ENCODE measurements at places on chromosomes 3 and 15.
A peak's percentile ranks its signal among the peaks of the same experiment; 100 is the strongest.

DNA sequence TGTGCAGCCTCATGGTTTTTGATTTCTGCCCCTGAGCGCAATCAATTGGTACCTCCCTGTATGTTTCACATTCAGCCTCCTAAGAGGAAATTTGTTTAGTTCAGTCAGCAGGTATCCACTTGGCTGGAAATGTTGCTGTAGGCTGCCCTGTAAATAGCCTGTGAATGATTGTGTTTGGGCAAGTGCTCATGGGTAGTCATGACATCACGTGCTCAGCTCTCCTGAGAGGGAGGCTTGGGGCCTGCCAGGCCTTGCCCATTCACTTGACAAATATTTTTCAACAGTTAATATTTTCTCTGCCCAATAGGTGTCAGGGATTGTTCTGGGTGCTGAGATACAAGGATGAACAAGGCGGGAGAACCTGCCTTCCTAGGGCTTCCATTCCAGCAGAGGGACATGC is 13.3 kb downstream of the HRH1 start:
- DNase-seq, result no peak

DNA sequence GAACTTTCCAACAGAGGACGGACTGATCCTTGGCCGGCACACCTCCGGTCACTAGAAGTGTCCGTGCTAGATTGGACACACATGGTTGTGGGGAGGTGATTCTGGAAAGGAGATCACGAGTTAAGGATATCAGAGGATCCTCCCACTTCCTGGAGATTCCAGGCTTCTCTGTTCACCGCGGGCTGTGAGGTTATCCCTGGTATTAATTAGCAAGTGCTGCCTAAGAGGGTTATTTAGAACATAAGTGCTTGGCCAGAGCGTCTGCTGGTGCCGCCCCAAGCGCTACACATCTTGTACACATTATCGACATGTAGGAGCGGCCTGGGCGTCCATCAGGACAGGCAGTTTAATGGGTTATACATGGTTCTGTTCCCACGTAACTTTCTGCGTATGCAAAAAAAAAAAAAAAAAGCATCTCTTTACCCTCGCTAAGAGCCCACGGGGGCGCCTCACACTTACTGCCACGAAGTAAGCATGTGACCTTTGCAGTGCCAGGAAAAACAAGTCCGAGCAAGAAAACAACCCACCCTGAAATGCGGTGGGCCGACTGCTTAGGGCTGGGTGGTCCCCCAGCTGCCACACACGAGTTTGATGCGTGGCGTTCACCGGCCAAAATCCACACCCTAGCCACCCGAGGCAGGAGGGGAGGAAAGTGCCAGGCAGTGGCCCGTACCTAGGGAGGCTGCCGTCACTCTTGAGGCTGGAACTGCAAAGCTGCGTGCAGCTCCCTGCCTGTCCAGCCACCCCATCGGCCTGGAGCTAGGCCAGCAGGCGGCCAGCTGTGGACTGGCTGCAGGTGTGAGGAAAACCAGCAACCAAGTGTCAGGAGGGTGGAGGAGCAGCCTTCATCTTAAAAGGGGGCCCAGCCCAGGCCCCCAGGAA is 78.0 kb downstream of the CPN2 start:
- DNase-seq, result peak; percentile 91

- no peak for DNase-seq
These were observed 385.3 kb downstream of the PDCD6IP start for GRCh38 chr3:34183611-34184340.

DNA sequence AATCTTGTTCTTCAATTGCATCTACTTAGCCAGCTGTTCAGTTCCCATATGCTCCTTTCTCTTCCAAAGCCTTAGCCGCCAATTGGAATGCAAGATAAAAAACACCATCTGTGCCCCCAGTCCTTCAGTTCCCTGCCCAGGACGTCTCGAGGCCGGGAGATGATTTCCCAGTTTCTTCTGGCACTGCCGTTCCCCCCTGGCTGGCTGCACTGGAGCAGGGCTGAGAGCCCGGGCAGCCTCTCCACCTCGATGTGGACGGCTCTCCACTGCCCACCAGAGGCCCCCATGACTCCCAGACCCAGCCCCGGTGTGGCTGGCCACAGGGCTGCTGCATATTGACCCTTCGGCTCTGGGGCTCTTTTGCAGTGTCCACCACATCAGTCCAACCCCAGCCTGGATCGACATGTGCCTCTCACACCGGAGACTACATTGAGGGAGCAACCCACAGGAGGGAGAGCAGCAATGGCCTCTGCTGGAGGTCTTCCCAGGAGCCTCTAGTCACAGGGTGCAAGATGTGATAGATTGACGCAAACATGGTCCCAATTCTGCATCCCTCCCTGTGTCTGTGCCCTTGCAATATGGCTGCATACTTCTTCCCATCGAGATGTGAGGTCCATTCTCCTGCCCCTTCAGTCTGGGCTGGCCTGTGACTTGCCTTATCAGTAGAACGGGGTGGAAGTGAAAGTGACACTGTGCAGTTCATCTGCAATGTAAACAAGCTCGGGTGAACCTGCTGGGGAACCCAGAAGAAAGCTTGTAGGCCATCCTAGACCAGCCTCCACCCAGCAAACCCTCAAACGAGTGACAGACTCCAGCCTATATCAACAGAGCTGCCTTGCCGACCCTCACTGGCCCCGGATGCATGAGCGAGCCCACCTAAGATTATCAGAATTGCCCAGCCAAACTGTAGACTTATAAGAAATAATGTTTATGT is 52.3 kb upstream of the PRR20G start:
- no peak for DNase-seq

- DNase-seq, result no peak
These were observed 37.5 kb downstream of the ZNF710 start for GRCh38 chr15:90038632-90039095.

DNA sequence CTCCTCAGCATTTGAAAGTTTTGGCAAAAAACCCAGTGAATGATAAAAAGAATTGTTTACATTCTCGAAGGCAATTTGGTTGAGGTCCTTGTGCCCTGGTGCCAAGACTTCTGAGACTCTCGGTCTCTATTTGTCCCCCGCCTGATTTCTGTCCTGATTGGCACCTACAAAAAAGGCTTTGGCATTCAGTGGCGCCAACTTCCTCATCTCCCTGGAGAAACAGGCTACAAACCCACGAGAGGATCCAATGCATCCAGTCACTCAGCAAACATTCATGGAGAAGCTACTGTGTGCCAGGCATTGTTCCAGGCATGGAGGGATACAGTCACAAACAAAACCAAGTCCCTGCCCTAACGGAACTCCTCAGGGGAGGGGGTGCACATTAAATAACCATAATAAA is 42.7 kb downstream of the HES1 start:
- DNase-seq, result no peak

GRCh38 chr15:62715946-62716345 is 326.6 kb upstream of the TPM1 start:
- DNase-seq, result no peak

Data from fibroblast of skin of left quadriceps (primary cell).